ENCODE measurements at places on chromosomes 12 and 14. TPM values are rescaled to one million over a fixed set of nuclear protein-coding genes. Genes with fewer than 3 reads are reported as not detected.

Gene TMEM119
- total RNA-seq = 358 TPM

GRCh38 chr14:77557391-77557790, 58.8 kb upstream of the ISM2 start:
- peak; percentile 8 for DNase-seq

- DNase-seq = no peak
Measured at GRCh38 chr12:23564451-23565152, 384.9 kb downstream of the SOX5 start.

Gene TAC3
- 0.17 TPM for total RNA-seq

Gene NAP1L1
- total RNA-seq = 275 TPM

- no peak for DNase-seq
Measured at GRCh38 chr14:44163946-44164345, 343.1 kb downstream of the FSCB start.

DNA sequence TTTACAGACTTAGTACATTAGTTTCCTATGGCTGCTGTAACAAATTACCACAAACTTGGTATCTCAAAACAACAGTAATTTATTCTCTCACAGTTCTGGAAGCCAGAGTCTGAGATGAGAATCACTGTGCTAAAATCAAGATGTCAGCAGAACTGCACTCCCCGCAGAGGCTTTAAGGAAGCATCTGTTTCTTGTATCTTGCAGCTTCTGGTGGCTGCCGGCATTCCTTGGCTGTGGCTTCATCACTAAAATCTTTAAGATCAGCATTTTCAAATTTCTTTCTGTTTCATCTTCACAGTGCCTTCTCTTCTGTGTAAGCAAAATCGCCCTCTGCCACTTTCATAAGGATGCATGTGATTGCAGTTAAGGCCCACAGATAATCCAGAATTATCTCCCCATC, 9.4 kb downstream of the STON2 start:
- DNase-seq = no peak

- DNase-seq = no peak
Measured at GRCh38 chr12:93113317-93114006, 184.4 kb upstream of the EEA1 start.

- no peak for DNase-seq
Measured at GRCh38 chr12:124631681-124632256, 64.4 kb upstream of the NCOR2 start.

DNA sequence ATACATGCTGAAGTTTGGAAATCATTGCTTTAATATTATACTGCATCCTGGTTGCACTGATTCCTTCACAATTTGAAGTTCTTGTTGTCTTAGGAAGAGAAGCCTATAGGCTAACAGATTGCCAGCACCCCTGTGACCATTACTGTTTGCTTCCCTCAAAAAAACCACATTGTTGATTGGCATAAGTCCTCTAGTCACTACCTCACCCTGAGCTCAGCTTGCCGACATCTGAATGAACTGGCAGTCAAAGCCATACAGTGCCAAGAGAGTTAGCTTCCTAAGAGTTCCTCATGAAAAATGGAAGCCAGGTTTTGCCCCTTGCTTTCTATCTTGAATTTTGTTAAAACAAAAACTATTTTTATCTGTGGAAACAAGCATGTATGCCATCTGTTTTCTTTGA, 276.1 kb downstream of the SYT1 start:
- DNase-seq = no peak

Gene SLC25A29
- 24.1 TPM for total RNA-seq

DNA sequence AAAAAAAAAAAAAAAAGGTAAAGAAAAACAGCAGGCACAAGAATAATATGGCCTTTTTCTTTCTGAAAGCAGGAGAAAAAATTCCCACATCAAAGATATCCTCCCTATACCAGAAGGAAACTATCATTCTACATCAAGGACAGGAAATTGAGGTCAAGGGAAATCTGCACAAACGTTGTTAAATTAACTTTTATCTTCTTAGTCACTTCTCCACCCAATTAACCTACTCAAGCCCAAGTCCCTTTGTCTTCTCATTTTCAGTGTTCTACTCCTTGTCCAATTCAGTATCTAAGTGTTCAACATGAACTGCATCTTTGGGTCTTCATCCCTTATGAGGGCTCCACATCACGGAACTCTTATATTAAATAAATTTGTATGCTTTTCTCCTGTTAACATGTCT, 15.7 kb downstream of the NDUFA12 start:
- peak; percentile 35 for DNase-seq

GRCh38 chr12:2341051-2341751, 288.4 kb downstream of the CACNA1C start:
- DNase-seq = no peak

GRCh38 chr12:3046441-3047200, 30.6 kb upstream of the TSPAN9 start:
- DNase-seq = peak; percentile 16

GRCh38 chr12:116318576-116319232, 41.2 kb upstream of the MED13L start:
- DNase-seq = peak; percentile 31

Gene RNASE2
- not detected for total RNA-seq

Gene NEUROD4
- not detected for total RNA-seq

Gene PROX2
- not detected for total RNA-seq

DNA sequence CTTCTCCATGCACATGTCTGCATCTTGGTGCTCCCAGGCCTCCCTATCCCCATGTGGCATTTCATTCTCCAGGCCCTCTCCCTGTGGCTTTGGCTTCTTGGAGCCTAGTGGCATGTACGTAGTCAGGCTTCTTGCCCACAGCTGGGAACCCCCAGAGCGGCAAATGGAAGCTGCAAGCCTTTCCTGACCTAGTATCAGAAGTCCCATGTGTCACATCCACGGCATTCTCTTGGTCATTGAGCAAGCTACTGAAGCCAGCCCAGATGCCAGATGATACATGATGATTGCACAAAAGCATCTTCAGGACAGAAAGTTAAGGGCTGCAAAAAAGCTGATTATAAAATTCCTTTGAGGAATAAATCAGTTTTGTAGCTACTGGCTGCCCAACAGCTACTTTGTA, 154.9 kb downstream of the PELI2 start:
- DNase-seq = peak; percentile 15

DNA sequence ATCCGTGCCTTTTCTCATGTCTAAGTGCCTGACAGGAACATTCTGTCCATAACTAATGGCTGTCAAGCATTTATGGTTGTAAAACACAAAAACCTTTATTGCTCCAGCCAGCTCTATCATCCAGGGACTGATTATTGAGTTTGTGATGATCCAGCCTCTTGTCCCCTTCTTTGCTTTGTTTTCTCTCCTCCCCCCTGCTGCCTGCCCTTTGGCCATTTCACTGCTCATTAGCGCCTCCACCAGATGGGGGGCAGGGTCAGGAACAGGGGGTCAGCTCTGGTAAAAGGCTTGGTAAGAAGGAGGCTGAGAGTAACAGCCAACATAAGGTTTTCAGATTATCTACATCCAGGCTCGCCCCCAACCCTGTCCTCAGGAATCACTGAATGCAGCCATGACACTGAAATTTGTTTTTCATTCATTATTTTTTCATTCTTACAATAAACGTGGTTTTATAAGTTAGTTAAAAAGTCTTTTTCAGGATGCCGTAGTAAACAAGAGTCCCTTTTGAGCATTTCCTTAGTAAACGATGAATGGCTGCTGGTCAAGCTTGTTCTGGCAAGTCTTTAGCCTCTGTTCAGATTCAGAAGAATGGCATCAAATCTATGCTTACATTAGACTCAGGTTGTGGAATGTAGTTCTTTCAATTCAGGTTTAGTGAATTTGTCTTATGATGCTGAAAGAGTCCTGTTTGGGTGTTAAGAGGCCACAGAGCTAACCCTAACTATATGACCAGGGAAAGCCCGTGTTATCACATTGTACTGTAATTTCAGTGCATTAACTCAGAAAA, 21.7 kb downstream of the HMGA2 start:
- peak; percentile 34 for DNase-seq

GRCh38 chr14:102731101-102731870, 46.0 kb upstream of the TRAF3 start:
- DNase-seq = no peak

- no peak for DNase-seq
Measured at GRCh38 chr12:28063355-28063880, 90.9 kb upstream of the PTHLH start.

- DNase-seq = no peak
Measured at GRCh38 chr14:70468731-70469130, 16.8 kb downstream of the ADAM21 start.

- no peak for DNase-seq
Measured at GRCh38 chr12:43921666-43922337, 85.9 kb downstream of the TMEM117 start.

DNA sequence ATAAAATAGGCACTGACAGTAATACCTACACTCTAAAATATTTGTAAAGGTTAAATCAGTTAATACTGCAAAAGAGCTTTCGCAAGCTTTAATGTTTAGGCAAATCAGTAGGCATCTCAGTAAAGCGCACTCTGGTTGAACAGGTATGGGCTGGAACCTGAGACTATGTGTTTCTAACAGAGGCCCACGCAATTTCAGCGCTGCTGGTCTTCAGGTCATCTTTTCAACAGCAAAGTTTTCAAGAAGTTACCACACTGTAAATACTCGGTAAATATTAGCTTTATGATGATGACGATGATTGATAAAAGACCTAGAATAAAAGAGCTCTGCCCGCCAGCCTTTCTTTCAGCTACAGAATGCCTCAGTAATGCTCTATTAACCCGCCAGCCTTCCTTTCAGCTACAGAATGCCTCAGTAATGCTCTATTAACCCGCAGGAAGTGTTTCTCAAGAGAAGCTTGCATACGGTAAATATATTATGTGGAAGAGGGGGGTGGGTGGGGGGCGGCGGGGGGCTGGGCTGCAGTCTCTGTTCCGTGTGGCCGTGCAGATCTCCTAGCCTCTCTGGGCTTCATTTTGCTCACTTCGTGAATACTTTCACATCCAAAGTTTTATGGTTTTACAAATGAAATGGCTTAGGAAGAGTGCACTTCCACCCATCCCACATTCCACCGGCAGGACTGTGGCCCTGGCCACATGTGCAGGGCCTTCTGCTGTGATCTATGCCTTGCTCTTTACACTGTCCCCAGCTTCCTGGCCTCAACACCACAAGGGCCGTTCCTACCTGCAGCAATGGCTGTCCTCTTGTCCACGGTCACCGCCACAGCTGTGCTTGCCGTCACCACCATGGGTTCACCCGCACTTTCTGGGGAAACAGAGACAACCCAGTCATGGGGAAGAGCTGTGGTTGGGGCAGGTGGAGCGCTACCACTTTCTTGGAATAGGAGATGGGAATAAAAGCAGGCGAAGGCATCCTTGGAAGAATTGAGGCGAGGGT, 19.9 kb downstream of the LRTM2 start:
- no peak for DNase-seq

- DNase-seq = no peak
Measured at GRCh38 chr12:44848703-44849085, 27.4 kb downstream of the NELL2 start.

Gene KRT85
- not detected for total RNA-seq

DNA sequence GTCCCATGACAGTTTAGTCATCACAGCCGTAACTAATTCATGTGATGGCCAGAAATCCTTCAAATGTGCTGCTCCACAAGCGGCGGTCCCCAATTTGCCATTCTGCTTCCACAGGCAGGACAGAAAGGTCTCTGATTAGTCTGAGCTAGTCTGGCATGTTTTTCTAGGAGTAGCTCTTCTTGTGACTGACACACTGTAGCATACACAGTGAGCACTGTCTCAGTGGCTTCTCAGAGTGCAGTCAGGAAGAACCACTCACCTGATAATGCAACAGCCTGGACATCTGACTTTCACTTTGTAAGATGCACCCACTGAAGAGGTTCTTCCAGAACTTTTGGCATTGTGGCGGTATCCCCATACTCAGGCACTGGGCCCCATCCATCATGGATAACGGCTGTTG, 1266.2 kb downstream of the TMEM121 start:
- no peak for DNase-seq

- DNase-seq = peak; percentile 72
Measured at GRCh38 chr12:29889737-29890136, 106.0 kb upstream of the TMTC1 start.

DNA sequence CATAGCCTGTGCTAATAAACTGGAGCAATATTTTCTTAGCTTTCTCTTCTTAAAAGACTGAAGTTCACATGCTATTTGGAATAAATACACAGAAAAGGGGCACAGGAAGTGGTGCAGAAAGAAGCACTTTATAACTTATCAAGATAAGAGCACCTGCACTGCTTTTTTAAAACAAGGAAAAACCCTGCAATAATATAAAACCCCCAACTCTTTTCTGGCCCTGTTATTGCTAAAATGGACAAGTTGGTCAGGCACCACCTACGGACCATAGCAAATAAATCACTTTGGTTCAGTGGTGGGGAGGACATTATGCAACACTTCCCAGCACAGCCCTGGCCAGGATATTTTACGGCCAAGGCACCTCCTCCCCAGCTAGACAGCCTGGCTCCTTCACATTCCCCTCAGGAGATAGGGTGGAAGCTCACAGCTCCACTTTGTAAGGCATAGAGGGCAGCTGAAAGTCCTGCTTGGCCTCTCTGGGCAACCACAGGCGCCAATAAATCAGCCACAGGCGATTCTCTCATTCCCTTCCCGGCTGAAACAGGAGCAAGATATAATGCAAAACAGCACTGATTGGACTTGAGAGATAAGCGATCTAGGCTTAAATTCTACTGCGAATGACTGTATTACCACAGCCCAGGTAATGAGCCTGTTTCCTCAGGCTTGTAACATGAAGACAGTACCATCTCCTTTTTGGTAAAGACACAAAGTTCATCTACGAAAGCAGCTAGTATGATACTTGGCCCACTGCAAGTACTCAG, 2.0 kb downstream of the ZBTB25 start:
- peak; percentile 63 for DNase-seq

DNA sequence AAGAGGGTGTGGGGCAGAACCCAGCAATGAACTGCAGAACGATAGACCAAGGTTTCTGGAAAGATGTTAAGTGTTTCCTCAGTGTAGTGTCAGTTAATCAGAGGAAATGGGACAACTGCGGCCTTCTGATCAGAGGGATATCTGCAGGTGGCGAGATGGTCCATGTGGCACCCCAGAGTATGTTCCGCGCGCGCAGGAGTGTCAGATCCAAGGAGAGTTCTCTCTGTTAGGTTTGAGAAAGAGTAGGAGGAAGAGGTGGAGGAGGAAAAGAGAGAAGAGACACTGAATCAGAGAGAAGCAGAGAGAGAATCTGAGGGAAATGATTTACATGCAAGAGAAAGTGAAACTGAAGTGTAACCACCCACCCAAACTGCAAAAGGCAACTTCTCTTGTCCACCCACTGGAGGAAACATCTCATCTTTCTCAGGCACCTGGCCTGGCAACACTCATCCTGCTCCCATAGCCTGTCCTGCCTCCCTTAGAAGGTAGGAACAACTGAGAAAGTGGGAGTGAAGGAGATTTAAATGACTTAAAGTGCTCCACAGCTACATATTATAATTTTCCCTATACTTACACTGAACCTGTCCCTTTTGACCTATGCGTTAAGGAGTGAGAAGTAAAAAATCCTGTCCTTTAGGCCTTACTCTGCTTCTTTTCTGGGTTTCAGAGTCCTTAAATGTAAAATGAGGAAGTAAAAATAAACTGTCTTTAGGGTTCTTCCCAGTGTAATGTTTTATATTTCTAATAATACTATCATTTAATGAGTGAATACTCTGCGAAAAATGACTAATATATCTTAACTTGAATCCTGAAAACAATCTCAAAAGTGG, 6.8 kb upstream of the TESPA1 start:
- DNase-seq = no peak

Gene PMEL
- total RNA-seq = 0.26 TPM

All from fibroblast of lung (primary cell).